ENCODE measurements at places on chromosomes 7 and 10. TPM values are rescaled to one million over a fixed set of nuclear protein-coding genes. Genes with fewer than 3 reads are reported as not detected.

CREB5 gene
- 3.2 TPM for total RNA-seq

TMEM213 gene
- not detected for total RNA-seq

SHTN1 gene
- total RNA-seq = 7.7 TPM

DIP2C gene
- 10.0 TPM for total RNA-seq

STAG3 gene
- 9.0 TPM for total RNA-seq

Measured in A172 (cell line).